CD8-positive, alpha-beta memory T cell (primary cell): ENCODE measurements at places on chromosomes 1 and 21.

- H3K4me1 ChIP-seq, result no peaks in the 10 kb centered on the region
- DNase-seq, result no peak
- no peaks in the 10 kb centered on the region for H3K27me3 ChIP-seq
- no peaks in the 10 kb centered on the region for H3K36me3 ChIP-seq
- H3K4me3 ChIP-seq, result no peak overlapping the region
These were observed 101.8 kb downstream of the TMEM53 start for GRCh38 chr1:44572572-44572879.

DNA sequence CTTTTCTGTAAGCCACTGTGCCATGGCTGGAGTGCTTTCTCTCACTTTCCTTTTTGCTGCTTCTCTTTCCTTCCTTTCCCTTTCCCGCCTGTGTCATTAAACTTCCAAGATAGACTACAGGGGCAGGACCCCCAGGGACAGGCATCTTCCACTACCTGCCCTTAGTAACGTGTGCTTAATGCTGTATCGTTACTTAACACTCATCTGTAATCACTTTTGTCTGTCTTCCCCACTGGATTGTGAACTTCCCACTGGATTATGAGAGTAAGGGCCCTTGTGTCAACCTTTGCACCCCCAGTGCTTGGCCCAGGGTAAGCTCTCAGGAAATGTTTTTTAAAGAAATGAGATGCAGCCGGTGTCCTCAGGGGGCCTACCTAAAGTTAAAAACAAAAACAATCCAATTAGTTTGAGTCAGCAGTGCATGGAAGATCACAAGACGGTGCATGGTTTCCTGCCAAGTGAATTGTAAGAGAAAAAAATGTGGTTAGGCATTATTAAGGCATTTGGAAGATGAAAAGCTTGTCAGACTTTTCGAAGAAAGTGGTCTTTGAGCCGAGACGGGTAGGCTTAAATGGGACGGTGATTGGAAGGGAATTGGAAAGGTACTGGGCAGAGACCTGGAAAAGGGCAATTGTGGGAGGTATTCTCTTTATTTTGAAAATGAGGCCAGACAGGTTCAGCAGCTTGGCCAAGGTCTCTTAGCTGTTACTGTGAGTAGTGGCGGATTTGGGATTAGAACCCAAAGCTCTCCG, 958 bp downstream of the LYPLAL1 start:
- DNase-seq, result no peak
- H3K4me3 ChIP-seq, result peak overlapping the region; percentile 71
- H3K27me3 ChIP-seq, result no peaks in the 10 kb centered on the region
- peaks cover 26% of the 10 kb centered on the region for H3K4me1 ChIP-seq

DNA sequence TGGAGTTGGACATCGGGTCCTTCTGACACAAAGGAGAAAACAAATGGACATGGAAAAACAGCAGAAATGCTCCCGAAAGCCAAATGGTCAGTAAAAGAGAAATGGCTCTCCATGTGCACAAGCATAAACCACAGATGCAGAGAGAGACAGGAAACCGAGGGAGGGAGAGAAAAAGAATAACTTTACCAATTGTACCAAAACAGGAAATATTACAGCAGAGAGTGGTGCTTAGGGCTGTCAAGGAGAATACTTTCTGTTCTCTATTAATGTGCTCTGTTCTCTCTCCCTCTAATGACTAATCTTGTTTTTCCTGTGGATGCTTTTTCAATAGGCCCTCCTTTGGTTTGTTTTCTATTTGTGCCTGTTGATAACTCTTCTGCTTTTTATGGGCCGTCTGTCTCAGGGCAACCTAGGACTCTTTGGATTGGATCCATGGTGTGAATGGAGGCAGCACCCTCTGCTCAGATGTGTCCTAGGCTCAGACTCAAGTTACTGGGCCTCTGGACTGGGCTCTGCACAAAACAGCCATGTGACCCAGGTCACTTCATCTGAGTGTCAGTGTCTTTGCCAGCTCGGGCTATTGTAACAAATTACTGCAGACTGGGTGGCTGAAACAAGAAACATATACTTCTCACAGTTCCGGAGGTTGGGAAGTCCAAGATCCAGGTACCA, 663.0 kb downstream of the NPHP4 start:
- DNase-seq, result no peak
- H3K4me1 ChIP-seq, result peaks cover 36% of the 10 kb centered on the region
- H3K4me3 ChIP-seq, result peak overlapping the region; percentile 11
- peak overlapping the region; percentile 55 for H3K27ac ChIP-seq
- H3K27me3 ChIP-seq, result no peaks in the 10 kb centered on the region
- no peaks in the 10 kb centered on the region for H3K36me3 ChIP-seq

- no peak overlapping the region for H3K4me3 ChIP-seq
- DNase-seq, result no peak
- no peaks in the 10 kb centered on the region for H3K36me3 ChIP-seq
These were observed 170.2 kb downstream of the SYT2 start for GRCh38 chr1:202540014-202540413.

DNA sequence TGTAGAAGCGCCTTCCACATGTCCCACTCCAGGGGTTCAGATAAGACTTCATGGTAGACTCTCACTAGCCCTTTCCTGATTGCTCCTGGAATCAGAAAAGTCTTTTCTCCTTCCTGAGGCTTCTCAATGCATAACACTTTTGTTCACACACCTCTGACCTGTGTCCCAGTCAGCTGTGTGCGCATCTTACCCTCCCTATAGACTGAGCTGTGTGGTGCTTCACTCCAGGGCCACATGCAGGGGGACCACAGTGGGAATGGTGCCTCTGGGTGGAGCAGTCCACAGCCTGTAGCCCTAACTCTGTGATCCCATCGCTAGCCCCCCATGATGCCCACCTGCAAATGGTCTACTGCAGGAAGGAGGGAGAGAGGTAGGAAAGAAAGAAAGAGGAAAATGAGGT, 84.0 kb upstream of the TLR5 start:
- H3K36me3 ChIP-seq, result no peaks in the 10 kb centered on the region
- no peak overlapping the region for H3K4me3 ChIP-seq
- peaks cover 40% of the 10 kb centered on the region for H3K4me1 ChIP-seq
- no peak overlapping the region for H3K27ac ChIP-seq

- no peaks in the 10 kb centered on the region for H3K27me3 ChIP-seq
- H3K36me3 ChIP-seq, result no peaks in the 10 kb centered on the region
- H3K27ac ChIP-seq, result no peak overlapping the region
- H3K4me3 ChIP-seq, result no peak overlapping the region
These were observed 138.4 kb upstream of the TIAM1 start for GRCh38 chr21:31482460-31482859.

DNA sequence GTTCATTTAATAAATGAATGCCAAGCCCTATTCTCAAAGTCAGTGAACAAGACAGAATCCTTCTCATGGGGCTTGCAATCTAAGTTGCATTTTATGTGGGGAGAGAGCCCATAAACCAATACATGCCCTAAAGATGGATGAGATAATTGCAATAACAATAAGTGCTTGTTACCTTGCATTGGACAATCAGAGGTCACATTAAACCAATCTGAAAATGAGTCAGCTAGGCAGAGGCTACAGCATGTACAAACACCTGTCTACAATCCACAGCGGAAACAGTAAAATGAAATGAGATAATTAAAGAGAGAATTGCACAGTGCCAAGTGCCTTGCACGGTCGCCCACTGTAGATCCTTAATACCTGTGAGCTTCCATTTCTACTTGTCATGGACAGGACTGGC, 7.4 kb upstream of the IGFN1 start:
- no peak overlapping the region for H3K27ac ChIP-seq
- DNase-seq, result no peak
- H3K36me3 ChIP-seq, result no peaks in the 10 kb centered on the region
- H3K27me3 ChIP-seq, result no peaks in the 10 kb centered on the region

DNA sequence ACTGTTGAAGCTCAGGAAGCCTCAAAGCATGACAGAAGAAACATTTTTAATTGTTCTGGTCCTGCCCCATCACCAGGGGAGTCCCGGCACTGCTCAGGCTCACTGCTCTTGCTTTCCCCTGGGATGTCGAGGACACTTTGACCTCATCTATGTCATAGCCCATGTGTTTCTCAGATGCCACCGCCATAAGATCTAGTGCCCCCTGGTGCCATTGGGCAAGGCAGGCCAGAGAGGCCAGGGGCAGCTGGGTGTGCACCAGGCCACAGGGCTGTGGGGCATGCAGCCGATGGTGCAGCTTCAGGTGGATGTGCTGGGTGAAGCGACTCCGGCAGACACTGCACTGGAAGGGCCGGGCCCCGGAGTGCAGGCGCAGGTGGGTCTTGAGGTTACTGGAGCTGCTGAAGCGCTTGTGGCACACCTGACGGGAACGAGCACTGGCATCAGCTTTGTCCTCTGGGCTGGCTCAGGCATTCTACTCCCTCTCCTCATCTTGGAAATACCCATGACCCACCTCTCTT, 7.7 kb upstream of the CRYBG2 start:
- peaks cover 14% of the 10 kb centered on the region for H3K27me3 ChIP-seq
- no peaks in the 10 kb centered on the region for H3K36me3 ChIP-seq
- H3K4me3 ChIP-seq, result no peak overlapping the region
- no peak overlapping the region for H3K27ac ChIP-seq
- H3K4me1 ChIP-seq, result peaks cover 43% of the 10 kb centered on the region

DNA sequence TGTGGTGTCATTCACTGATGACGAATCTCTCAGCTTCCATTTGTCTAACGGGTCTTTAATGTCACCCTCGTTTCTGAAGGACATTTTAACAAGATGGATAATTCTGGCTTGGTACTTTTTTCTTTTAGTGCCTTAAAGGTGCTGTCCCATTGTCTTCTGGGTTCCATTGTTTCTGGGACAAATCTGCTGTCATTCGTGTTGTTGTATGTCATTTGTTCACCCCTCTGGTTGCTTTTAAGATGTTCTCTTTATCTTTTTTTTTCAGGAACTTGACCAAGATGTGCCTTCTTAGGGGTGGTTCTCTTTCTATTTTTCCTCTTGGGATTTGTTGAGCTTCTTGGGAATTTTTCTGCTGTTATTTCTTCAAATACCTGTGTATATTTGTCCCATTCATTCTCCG, 14.0 kb upstream of the MMEL1 start:
- H3K4me1 ChIP-seq, result peaks cover 11% of the 10 kb centered on the region
- no peaks in the 10 kb centered on the region for H3K36me3 ChIP-seq
- no peak for DNase-seq
- no peak overlapping the region for H3K27ac ChIP-seq
